ENCODE measurements at places on chromosomes 5 and 9.

- DNase-seq, result peak; percentile 86
These were observed 41.6 kb downstream of the ADAMTS12 start for GRCh38 chr5:33850100-33850594.

- DNase-seq, result no peak
These were observed 17.2 kb upstream of the PDCD1LG2 start for GRCh38 chr9:5492965-5493678.

DNA sequence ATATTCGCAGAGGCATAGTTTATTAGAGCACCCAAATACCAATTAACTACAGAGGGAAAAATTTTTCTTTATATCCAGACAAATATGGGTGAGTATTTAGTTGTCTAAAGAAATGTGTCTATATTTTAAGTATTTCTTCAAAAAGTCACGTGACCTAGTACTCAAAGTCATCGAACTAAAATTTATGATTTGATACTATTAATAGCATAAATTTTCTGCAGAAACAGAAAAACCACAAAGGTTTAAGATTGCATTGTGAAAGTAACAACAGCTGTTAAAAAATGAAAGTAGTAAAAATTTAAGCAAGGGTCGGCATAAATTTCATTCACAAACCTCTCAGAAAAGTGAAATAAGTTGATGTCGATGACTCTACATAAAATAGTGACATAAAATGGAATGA, 323.9 kb upstream of the RORB start:
- no peak for DNase-seq

DNA sequence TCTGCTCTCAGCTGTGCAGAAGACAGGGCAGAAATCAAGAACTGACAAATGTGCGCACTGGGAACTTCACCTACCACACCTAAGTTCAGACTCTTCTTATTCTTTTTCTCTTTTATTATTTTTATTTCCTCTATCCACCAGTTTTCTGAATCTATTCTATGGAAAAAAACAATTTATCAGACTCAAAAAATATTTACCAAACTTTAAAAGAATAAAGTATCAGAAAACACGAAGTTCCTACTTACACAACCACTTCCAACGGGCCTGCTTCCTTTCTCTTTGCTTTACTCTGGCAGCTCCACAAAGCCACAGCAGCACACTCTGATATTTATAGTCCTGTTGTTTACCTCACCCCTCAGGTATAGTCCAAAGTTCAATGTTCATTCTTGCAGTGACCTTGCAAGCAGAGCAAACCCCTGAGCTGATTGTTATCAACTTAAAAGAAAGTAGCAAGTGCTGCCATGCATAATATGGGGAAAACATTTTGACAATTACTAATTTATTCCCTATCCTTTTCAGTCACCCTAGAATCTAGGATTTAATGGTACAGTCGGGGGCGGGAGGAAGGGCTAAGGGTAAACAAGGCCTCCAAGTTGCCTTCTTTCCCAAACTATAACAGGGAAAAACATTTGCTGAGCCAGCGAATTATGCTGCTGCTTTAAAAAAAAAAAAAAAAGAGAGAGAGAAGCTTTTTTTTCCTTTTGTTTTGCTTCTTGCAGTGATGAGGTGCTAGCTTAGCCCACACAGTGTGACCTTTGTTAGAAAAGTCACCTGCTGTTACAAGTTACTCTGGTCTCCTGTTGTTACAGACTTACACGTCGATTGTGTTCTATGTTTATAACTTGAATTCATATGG, at the start of gene SELENOP:
Gene SELENOP (minus strand): TSS at position 302 of the 856 bp plus-strand sequence. CDS start 3,539 bp downstream, outside the sequence.
- DNase-seq, result no peak

DNA sequence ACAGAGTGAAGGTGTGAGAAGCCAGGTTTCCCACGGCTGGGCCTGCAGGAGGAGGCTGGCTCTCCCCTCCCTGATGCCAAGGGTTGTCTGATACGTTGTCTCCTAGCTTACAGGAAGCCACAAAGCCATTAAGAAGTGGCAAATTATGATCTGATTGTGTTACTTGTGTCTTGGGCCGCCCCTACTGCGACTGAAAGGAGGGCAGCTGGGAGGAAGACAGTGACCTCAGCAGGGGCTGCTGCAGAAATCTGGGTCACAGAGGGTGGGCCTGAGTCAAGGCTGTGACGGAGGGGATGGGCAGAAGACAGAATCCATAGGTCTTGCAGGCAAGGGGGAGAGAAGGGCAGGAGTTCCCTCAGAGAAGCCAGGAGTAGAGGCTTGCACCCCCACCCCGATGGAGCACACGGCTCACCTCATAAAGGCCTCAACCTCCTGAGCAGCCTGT, 145.0 kb downstream of the FSTL4 start:
- DNase-seq, result no peak

GRCh38 chr5:71806711-71807110, 87.6 kb downstream of the CARTPT start:
- no peak for DNase-seq

- peak; percentile 15 for DNase-seq
These were observed 8.3 kb downstream of the OTP start for GRCh38 chr5:77630114-77630680.

DNA sequence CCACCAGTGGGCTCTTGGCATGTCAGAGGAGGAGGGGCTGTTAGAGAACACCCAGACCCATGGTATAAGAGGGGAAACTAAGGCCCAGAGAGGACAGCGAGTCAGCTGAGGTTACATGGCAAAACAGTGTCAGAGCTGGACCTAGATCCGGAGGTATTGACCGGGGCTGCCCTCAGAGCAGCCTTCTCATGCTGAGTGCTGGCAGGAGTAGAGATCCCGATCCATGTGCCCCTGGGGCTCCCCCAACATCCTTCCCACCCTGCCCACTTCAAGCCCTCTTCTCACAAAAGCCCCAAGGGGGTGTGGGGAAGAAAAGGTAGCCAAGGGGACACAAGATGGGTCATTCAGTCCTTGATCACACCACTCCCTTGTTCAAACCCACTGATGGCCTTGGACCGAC, 19.9 kb downstream of the CSF1R start:
- no peak for DNase-seq

DNA sequence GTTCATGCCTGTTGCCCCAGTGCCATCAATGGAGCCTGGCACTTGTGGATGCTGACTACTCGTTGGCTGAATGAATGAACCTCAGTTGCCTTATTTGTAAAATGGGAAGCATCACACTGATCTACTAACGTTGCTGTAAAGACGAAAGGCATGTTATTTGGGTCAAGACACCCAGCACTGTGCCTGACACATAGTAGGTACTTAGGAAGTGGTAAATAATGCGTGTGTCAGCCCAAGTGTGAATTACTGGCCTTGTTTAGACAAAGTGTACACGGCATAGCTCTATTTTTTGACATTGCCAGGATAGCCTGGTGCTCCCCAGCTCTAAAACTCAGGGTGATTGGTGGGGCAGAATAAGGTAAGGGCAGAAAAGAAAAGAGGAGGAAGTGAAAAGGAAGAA, 27.4 kb downstream of the ERGIC1 start:
- DNase-seq, result no peak

GRCh38 chr5:72040513-72040912, 66.8 kb upstream of the MAP1B start:
- no peak for DNase-seq

- peak; percentile 87 for DNase-seq
These were observed 485.7 kb downstream of the CSNK1G3 start for GRCh38 chr5:123997462-123998215.

DNA sequence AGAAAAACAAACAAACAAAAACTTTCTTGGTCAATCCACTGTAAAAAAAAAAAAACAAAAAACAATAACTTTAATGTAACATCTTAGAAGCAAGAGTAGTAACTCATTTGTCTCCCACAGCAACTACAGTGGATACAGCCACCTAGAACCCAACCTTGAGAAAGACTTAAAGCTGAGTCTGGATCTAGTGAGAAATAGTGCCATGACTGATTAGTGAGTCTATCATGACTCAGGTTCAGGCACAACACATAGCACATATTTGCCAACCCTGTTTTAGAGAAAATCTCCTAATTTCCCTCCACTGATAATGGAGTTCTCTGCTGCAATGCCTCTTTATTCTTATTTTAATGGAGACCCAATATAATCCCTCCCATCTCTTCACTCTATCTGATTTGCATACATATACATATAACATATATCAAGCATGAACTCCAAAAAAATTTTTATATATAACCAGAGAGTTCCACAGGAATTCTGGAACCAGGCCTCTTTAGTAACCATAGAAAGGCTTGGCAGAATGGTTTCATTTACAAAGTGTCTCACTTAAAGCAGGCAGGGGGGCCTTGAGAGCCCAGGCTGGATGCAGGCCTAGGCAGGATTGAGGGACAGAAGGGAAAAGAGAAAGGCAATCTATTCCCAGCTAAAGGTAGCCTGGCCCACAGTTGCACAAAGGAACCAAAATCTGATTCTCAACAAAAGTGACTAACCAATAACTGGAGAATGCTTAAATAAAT, 11.9 kb upstream of the NR4A3 start:
- no peak for DNase-seq

DNA sequence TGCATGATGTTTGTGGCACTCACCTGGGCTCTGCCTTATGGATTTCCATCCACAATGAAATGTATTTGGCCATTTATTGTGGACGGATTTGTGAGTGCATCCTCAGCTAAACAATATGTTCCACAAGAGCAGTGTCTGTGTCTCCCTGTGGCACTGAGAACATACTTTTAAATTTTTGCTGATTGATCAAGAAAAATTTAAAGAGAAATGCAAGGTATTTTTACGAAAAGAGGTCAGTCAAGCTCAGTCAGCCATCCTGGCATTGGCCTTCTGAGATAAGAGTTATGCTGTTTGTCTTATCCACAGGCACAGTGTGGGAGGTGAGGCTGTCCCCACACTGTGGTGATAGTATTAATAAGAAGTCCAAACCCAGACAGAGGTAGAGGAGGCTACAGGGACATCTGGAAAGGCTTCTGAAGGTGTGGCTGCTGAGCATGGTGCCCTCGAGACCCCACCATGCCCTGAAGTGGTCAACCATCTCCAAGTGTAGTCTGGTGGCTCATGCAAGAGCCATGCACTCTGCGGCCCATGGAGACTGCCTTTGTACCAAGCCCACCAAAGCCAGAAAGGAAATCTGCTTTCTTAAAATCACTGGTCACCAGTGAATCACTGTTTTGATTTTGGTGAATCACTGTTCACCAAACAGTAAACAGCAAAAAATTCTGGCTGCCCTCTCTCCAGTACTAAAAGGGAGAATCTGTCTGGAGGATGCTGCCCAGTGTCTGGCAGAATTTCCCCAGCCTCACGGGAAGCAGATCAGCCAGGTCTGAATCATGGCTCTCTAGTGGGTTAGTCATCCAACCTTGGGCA, 28.8 kb downstream of the SPOCK1 start:
- DNase-seq, result peak; percentile 18

DNA sequence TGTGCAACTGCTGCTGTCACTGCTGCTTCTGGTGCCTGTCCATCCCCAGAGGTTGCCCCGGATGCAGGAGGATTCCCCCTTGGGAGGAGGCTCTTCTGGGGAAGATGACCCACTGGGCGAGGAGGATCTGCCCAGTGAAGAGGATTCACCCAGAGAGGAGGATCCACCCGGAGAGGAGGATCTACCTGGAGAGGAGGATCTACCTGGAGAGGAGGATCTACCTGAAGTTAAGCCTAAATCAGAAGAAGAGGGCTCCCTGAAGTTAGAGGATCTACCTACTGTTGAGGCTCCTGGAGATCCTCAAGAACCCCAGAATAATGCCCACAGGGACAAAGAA, 265 bp downstream of the CA9 start:
- DNase-seq, result no peak

DNA sequence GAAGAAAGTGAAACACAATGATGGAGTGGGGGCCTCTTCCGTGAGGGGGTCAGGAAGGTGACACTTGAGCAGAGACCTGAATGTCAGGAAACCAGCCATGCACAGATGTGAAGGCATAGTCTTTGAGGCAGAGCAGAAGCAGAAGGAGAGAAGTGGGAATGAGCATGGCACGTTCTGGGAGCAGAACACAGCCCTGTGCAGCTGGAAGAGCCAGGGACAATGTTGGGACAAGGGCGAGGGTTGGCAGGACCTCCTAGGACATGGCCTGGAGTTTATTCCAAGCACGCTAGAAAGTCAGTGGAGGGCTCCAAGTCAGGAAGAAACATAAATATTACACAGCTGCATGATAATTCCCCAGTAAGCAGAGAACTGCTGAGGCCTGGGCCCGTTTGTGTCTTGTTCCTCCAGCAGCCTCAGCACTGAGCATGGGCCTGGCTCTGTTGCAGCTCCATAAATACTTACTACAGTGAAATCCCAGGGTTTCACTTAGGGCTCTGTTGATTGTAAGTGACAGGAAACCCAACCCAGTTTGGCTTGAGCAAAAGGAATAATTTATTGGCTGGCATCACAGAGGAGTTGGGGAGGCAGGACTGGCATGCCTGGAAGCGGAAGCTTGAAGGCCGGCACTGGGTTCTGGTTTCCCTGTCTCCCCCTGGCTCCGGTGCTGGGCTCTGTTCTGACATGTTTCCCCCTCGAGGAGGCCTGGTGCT, 66.2 kb downstream of the MVB12B start:
- no peak for DNase-seq

DNA sequence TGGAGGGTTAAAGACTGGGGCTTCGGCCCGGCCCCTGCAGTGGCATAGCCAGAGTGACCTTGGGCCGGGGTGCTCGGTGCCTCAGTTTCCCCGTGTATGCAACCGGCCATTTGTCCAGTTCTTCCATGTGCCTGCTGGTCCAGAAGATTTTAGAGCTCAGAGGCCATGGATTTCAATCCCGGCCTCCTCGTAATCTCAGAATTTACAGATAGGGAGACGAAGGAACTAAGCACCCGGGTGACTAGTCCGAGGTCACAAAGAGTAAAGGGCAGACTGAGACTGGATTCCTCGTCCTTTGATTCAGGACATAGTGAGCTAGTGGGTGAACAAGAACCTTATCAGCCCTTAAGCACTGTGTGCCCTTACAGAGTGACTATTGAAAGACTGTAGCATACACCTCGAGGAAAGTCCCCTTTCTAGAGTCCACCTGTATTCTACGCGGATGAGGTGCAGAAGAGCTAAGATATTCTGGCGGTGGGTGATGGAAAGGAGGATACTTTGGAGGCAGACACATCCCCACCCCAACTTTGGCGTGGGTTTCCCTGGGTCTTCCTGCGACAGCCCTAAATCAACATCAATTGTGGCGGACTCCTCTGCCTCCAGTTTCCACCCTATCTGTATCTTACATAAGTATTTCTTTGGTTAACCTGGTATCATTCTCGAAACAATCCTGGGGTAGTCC, 597 bp downstream of the SLC31A1 start:
- DNase-seq, result no peak

GRCh38 chr5:64615895-64616294, 74.4 kb upstream of the SHISAL2B start:
- DNase-seq, result no peak

DNA sequence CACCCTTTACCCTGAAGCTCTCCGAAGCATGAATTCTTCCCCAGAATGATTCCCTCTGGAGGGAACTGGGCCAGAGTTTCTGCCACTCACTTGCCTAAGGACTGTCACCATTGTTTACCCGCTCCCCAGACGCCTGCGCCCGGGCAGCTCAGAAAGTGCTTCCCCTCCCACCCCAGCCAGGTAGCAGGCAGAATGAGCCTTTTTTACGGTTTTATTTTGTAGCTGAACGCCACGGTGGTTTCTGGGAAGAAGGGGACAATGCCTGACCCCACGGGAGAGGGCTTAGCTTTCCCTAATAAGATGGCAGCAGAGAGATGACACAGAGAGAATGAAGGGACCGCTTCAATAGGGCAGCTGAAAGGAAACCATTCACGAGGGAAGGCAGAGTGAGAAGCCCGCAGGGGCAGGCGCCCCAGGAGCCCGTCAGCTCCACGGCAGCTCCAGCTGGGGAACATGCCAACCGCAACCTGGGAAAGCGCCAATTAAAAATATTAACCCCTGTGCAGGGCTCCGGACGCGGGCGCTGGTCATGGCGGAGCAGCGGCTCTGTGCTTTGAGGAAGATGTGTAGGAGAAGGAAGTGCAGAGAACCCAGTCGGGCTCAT, 20.4 kb upstream of the NTNG2 start:
- peak; percentile 25 for DNase-seq

Measured in fibroblast of lung (primary cell).